ENCODE measurements at places on chromosomes 2 and 18. TPM values are rescaled to one million over a fixed set of nuclear protein-coding genes. Genes with fewer than 3 reads are reported as not detected.

The CHN1 gene
- polyA plus RNA-seq, result 2,135 TPM

The CNDP1 gene
- 2.3 TPM for polyA plus RNA-seq

The TPO gene
- 1.2 TPM for polyA plus RNA-seq

The MAP3K19 gene
- polyA plus RNA-seq, result not detected

The TUBA3E gene
- polyA plus RNA-seq, result 0.20 TPM

The ANKRD30B gene
- 2.1 TPM for polyA plus RNA-seq

The ARHGEF4 gene
- 5.4 TPM for polyA plus RNA-seq

The SKOR2 gene
- 10.3 TPM for polyA plus RNA-seq

The BIN1 gene
- polyA plus RNA-seq, result 5.2 TPM

The CFAP221 gene
- polyA plus RNA-seq, result 29.3 TPM

The DSG4 gene
- not detected for polyA plus RNA-seq

The AKAIN1 gene
- polyA plus RNA-seq, result 444 TPM

The RAB6C gene
- not detected for polyA plus RNA-seq

The ABI2 gene
- 41.4 TPM for polyA plus RNA-seq

The IGFBP2 gene
- 2.2 TPM for polyA plus RNA-seq
